Tibial nerve (tissue), 4 donors: ENCODE measurements at places on chromosomes 12 and 14. TPM values are rescaled to one million over a fixed set of nuclear protein-coding genes. Genes with fewer than 3 reads are reported as not detected.

SERPINA9 gene
- total RNA-seq: not detected

FAM181A gene
- not detected for total RNA-seq

GRCh38 chr12:104708891-104709290, 249.2 kb downstream of the SLC41A2 start:
- no peak for DNase-seq

- DNase-seq: no peak
These were observed 200.5 kb upstream of the GRIP1 start for GRCh38 chr12:66879409-66879808.

DNA sequence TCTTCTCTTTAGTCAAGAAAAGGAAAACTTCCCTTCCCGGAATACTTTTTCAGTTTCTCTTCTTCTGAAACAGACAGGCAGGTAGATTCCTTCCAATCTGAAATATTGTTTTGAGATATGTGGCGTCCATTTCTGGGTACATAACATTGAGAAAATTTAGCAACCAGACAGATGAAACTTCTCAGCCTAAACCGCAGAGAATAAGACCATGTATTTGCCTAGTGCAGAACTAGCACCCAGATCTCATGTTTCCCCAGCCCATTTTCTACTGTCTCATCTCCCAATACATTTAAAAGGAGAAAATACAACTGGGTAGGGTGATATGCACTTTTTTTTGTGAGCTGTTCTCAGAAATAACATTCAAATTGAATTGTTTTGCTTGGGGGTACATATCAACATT, 6.4 kb downstream of the AVPR1A start:
- no peak for DNase-seq

- DNase-seq: peak; percentile 54
These were observed 35.5 kb upstream of the TSPAN9 start for GRCh38 chr12:3041558-3042164.

DNA sequence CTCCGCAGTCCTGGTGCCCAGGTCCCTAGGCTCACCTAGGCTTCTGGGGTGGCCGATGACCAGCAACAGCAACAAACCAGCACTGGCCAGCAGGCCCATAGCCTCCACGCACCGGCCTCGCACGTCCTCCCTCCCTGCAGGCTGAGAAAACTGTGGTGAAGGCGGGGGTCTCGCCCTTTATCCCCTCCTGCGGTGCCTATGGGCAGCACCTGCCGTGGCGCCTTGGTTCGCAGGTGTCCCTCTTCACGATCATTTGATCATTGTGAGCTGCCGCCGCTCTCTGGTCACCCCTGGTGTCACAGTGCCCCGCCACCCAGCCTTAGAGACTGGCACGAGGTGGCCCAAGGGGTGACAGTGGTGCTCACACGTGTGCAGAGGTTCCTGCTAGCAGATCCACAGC, at the start of gene OVCH1:
Gene OVCH1 (minus strand): TSS at position 99 of the 400 bp plus-strand sequence. CDS start 0 bp downstream, at position 99.
- DNase-seq: no peak

DNA sequence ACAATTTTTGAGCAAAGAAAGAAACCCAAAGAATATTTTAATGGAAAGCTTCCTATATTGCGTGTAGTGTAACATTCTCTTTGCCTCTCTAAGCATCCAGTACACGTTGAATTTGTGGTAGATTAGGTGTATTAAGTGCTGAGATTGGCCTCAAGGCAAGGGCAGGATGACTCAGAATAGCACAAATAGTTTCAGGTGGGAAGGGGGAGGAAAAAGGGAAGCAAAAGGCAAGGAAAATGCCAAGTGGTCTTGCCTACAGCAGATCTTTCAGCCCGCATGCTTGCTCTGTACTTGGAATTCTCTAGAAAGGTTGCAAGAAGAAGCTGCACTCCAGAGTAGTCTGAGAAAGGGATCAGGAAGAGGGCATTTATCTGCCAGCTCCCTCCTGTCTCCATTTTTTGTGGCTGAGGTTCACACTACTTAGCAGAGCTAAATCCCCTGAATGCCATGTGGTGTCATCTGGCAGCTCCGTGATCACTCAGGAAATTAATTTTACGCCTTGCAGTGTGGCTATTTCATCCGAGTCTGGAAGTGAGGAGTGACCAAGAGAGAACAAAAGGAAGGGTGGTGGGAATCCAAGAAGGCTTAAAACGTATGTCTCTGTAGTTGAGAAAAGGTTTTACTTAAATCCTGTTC, 28.5 kb downstream of the CDKN1B start:
- no peak for DNase-seq

DNA sequence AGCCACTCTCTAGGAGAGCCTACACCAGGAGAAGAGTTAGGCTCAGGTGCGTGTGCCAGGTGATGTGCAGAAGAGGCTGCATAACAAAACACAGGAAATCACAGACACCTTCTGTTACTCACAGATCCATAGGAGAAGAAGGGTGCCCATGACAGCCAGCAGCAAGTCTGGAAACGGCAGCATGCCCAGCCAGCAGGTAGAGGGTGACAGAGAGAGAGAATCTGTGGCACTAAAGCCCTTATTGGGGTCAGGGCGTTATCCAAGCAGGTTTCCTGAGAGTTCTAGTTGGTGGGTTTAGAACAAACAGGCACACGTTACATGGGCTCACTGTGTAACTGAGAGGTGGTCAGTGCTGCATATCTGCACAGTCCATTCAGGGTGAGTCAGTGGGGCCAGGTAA, 14.9 kb upstream of the SLC8A3 start:
- no peak for DNase-seq

GRCh38 chr14:78644824-78645559, 474.8 kb downstream of the NRXN3 start:
- DNase-seq: no peak

CCDC60 gene
- not detected for total RNA-seq

BDKRB2 gene
- 26.8 TPM for total RNA-seq

- no peak for DNase-seq
These were observed 807.8 kb upstream of the TMEM132C start for GRCh38 chr12:127459166-127459565.

DNA sequence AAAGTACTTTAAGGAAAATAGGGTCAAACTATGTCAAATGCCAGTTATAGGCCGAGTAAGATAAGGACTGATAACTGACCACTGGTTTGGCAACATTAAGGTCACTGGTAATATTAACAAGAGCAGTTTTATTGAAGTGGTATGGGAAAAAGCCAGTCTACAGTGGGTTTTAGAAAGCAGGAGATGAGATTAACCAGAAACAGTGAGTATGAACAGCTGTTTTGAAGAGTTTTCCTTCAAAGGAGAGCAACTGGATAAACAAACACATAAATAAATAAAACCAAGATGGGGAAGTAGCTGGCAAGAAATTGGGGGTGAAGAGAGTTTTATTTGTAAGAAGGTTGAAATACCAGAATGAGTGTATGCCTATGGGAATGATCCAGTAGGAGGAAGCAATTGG, 30.3 kb downstream of the KITLG start:
- no peak for DNase-seq

GRCh38 chr12:51407604-51408003, 16.4 kb upstream of the GALNT6 start:
- no peak for DNase-seq

PNP gene
- 26.9 TPM for total RNA-seq

TC2N gene
- 26.1 TPM for total RNA-seq

TPH2 gene
- total RNA-seq: not detected

DNA sequence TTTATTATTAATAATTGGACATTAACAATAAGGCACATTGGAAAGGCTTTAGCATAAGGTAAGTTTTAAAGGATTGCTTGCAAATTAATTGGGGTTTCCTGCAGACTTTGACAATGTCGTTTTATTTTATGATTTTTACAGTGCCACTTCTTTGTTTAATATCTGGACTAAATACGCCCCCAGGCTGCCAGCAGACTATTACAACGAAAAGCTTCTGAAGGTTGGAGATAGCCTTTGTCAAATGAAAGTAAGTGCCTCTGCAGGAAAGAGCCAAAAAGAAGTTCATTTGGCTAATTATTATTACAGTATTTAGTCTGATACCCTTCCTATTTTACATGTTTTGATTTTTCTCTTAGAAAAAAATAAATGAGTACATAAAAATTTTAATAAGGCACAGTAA, 11.3 kb downstream of the CFAP54 start:
- DNase-seq: no peak

SLC10A1 gene
- total RNA-seq: not detected

- no peak for DNase-seq
These were observed 2.9 kb downstream of the PRPF40B start for GRCh38 chr12:49626169-49626835.
